ENCODE measurements at places on chromosomes 2 and 18.

GRCh38 chr2:199882667-199883066 is 28.4 kb upstream of the C2orf69 start:
- H3K27ac ChIP-seq, result no peak overlapping the region
- H3K36me3 ChIP-seq, result no peaks in the 10 kb centered on the region
- H3K4me3 ChIP-seq, result no peak overlapping the region

DNA sequence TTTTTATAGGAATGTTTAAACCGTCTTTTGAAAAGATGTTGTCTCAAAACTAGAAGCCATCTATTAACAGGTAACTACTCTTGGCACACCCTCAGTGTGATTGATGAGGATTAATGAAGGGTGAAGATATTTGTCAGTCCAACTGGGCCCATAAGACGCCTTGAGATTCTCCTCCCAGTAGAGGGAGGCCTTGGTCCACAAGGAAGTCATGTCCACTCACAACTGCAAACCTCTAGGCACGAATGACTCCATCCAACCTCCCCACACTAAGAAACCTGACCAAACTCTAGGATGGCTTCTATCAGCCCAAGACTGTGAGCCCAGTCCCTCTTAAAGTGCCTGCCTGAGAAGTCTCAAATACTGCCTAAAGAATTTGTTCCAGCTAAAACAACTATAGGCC is 19.2 kb upstream of the GRP start:
- H3K27me3 ChIP-seq, result peaks cover 28% of the 10 kb centered on the region
- no peak overlapping the region for H3K27ac ChIP-seq
- no peaks in the 10 kb centered on the region for H3K4me1 ChIP-seq
- no peak for DNase-seq
- no peak overlapping the region for H3K4me3 ChIP-seq

DNA sequence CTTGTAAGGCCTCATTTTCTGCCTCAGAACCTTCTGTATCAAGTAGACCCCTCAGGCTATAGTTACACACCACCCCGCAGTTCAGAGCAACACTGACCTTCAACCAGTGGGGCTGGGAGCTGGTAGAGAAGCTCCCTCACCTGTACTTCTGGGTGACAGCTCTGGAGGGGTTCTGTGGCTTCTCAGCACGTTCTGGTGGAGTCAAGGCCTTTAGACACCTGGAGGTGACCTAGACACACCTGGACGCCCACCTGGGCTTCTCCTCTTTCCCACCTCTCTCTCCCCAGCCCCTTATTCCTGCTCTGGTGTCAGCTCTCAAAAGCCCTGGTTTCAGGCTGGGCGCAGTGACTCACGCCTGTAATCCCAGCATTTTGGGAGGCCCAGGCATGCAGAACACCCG is 7.3 kb upstream of the CIB4 start:
- no peak overlapping the region for H3K27ac ChIP-seq
- no peaks in the 10 kb centered on the region for H3K36me3 ChIP-seq
- H3K27me3 ChIP-seq, result peaks cover 67% of the 10 kb centered on the region
- no peaks in the 10 kb centered on the region for H3K4me1 ChIP-seq
- DNase-seq, result no peak
- no peak overlapping the region for H3K4me3 ChIP-seq

DNA sequence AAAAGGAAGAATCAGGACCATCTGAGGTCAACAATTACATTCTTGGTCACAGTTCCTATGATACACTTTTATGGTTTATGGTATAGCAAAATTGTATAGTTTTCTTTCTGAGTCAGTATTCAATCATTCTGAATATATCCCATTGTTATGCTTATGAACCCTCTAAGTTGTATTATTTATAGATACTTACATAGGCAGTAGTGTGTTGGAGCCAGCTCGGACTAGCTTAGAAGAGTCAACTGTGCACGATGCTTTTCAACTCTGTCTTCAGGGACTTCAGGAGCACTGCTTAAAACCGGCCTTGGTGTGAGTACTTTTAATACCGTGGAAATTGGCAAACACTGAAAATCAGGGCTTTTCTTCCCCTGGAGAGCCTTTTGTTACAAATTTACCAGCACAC is 215.7 kb downstream of the IKZF2 start:
- no peak for DNase-seq
- H3K36me3 ChIP-seq, result peaks cover 3% of the 10 kb centered on the region
- no peak overlapping the region for H3K27ac ChIP-seq
- H3K4me3 ChIP-seq, result no peak overlapping the region

GRCh38 chr2:234374150-234374508 is 122.8 kb downstream of the ARL4C start:
- peaks cover 28% of the 10 kb centered on the region for H3K4me1 ChIP-seq
- no peak overlapping the region for H3K27ac ChIP-seq
- H3K36me3 ChIP-seq, result no peaks in the 10 kb centered on the region
- no peaks in the 10 kb centered on the region for H3K27me3 ChIP-seq
- no peak for DNase-seq
- H3K4me3 ChIP-seq, result no peak overlapping the region

DNA sequence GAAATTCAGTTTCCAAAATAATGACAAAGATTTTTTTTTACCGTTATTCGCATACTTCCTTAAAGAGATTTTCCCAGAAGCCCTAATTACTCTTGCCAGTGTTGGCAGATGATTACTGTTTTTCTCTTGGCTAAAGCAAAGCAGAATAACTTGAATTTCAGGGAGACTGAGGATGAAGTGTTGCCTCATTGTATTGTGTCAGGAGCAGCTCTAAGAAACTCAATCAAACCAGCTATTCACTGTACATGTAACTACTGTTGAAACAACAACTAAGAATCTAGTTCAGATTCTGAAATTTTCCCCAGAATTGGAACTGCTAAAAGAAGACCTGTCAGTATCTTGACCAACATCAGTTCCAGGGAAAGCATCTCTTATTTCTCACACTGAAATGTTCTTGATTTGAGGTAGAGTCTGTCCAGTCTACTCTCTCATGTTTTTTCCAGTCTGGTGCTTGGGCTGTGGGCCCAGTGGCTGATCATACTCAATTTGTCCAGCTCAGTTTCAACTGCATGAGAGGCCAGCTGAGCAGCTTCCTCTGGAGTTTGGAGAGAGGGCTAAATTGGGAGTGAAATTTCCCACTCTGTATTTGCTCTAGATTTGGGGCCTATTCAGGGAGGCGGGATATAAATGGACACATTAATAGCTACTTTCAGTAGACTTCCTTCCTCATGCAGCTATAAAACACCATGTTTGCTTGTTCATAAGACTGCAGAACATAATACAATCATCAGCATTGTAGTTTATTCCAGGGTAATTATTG is 78.5 kb downstream of the PPP1R1C start:
- H3K4me3 ChIP-seq, result no peak overlapping the region
- H3K4me1 ChIP-seq, result no peaks in the 10 kb centered on the region
- H3K27ac ChIP-seq, result no peak overlapping the region
- H3K36me3 ChIP-seq, result no peaks in the 10 kb centered on the region
- no peak for DNase-seq

Data from effector memory CD8-positive, alpha-beta T cell (primary cell).